ENCODE measurements at places on chromosomes 1 and 21.
A peak's percentile ranks its signal among the peaks of the same experiment; 100 is the strongest.

DNA sequence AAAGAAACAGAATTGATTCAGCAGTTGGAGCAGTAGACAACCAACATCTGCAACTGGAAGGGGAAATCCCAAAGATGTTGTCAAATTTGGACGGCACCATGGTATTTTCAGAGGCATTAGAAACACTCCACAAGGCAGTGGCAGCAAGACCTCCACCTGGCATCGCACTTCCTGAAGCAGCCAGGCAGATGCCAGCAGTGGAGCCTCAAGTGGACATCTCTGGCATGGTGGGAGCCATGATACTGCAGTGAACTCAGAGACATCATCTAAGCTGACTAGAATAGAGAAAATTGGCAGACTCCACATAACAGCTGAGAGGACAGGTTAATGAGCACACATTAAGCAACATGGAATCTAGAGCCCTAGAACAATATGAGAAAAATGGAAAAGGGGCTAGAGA lies 33.9 kb upstream of the RGS8 start:
- DNase-seq = peak; percentile 1

DNA sequence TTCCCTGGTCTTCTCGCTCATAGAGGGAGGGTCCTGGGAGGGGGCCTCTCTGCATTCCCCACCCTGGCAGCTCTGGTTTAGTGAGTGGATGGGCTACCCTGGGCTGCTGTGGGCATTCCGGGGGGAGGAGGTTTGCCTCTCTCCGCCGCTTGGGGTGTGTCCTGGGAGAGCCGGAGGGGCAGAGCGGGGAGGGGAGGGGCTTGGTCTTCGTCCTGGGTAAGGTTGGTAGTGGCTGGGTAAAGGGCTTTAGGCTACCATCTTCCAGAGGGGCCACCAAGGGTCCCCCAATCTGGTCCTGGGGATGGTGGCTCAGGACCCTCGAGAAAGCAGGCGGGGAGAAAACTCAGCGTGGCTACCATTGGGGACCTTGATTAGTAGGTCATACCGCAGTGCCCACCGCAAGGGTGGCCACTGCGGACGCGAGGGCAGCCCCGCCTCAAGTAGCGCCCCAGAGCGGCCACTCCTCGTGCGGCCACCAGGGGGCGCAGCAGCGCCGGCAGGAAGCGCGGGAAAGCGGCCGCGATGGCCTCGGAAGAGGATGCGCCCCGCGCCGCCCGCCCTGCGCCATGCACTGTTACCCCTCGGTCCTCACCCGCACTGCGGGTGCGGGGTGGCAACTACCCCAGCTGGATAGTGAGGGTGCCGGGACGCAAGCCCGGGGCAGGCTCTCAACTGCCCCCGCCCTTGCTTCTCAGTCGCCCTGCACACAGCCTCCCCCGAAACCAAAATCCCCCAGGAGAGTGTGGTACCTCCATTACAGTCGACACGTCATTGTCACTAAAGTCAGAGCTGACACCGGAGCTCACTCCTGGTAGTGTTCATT lies 44.1 kb upstream of the SLC25A33 start:
- peak; percentile 27 for DNase-seq

GRCh38 chr1:154698320-154699096 lies 90.5 kb upstream of the ADAR start:
- DNase-seq = no peak

DNA sequence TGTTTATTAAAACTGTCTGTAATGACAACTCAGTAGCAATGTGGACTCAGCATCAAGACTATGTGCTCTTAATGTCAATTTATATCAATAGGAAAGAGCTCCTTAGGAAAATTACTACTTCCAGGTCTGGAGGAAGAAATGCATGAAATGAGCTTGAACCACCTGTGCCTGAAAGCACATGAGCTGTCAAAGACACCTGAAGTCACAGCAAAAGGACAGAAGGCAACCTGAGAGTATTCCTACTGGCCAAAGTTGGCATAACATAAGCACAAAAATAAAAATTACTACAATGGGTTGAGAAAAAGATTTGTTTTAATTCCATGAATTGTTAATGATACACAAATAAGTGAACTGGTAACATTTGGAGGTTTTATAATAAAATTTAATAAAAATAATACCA lies 13.4 kb upstream of the KRTAP7-1 start:
- no peak for DNase-seq

- no peak for DNase-seq
These were observed 196.4 kb downstream of the MIS18A start for GRCh38 chr21:32082466-32082865.

DNA sequence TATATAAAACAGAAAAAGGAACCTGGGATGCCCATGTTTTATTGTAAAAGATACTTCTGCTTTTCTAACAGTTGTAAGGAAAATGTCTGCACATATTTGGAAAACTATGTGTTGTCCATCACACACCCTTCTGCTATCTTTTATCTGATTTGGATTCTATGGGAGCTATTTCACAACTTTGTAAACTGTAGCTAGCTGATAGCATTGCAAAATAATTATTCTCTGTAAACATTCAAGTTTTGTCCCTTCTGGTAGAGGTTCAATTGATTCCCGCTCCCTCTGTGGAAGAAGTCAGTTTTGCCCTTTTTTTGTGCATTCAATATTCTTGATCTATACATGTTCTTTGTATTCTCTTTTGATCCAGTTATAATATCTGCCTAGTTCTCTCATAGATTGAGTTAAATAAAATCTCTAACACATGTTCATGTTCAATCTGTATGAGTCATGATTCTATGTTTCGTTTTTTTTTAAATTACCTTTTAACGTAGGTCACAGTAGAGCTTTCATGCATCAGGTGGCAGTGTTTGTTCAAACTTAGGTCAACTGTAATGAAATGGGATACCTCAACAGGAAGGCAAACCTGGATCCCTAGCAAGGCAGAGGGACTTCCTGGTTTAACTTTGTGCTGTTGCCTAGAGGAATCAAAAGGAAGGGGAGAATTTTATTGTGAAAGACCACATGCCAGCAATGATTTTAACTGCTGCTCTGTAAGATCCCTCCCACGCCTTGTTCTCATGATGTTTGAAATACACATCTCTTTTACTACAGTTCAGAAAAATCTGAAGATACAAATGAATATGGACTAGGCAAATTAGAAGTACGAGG lies 26.0 kb upstream of the BCL9 start:
- DNase-seq = peak; percentile 84

DNA sequence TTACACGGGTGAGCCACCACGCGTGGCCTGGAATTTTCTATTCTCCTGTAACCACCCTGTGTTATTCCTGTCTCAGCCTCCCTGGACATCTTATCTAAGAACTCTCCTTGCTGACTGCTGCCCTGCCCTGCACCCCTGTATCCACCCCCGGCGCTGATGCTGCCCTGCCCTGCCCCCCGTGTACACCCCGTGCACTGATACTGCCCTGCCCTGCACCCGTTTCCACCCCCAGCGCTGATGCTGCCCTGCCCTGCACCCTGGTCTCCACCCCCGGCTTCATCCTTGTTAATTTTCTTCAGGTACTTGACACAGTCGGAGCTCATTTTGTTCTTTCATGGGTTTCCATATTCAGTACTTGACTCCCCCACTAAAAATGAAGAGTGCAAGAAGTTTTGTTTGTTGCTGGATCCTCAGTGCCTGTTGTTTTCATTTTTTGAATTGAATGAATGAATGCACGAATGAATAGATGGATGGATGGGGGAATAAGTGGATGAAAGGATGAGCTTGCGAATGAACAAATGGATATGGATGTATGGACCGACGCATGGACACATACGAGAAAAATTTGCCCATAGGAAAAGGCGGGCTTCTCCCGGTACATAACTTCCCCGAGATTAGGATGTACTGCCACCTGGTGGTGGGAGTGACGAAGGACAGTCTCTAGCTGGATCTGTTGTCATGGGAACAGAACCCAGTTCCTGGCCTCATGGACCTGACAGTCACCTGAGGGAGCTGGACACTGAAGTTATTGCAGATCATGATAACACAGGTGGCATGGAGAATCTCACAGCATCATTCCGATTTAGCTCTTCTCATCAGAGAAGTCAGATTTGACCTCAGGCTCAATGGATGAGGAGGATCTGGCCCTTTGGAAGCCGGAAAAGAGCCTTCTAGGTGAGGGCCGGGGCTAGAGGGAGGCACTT lies 14.9 kb downstream of the AADACL4 start:
- peak; percentile 65 for DNase-seq
